ENCODE measurements at places on chromosomes 11 and 22. TPM values are rescaled to one million over a fixed set of nuclear protein-coding genes. Genes with fewer than 3 reads are reported as not detected.

The SLC22A6 gene
- not detected for total RNA-seq

The GLYATL2 gene
- total RNA-seq: not detected

GRCh38 chr22:32618441-32619140 is 144.0 kb downstream of the FBXO7 start:
- no peaks in the 10 kb centered on the region for H3K27me3 ChIP-seq
- peaks cover 2% of the 10 kb centered on the region for H3K36me3 ChIP-seq
- DNase-seq: no peak
- H3K4me1 ChIP-seq: peaks cover 51% of the 10 kb centered on the region
- peak overlapping the region; percentile 77 for H3K27ac ChIP-seq

- no peak overlapping the region for H3K4me3 ChIP-seq
- H3K36me3 ChIP-seq: peaks cover 3% of the 10 kb centered on the region
- no peak overlapping the region for H3K27ac ChIP-seq
- no peaks in the 10 kb centered on the region for H3K27me3 ChIP-seq
- H3K4me1 ChIP-seq: peaks cover 6% of the 10 kb centered on the region
Measured at GRCh38 chr22:20026204-20026908, 5.4 kb downstream of the TANGO2 start.

The UBQLNL gene
- 1.9 TPM for total RNA-seq

- no peak for DNase-seq
- no peaks in the 10 kb centered on the region for H3K36me3 ChIP-seq
- no peak overlapping the region for H3K4me3 ChIP-seq
- H3K27ac ChIP-seq: no peak overlapping the region
Measured at GRCh38 chr22:38081941-38082828, 1.8 kb downstream of the SLC16A8 start.

GRCh38 chr11:114959953-114960505 is 281.7 kb downstream of the NXPE2 start:
- no peaks in the 10 kb centered on the region for H3K4me1 ChIP-seq
- no peak for DNase-seq
- no peak overlapping the region for H3K27ac ChIP-seq
- peaks cover 41% of the 10 kb centered on the region for H3K27me3 ChIP-seq
- H3K36me3 ChIP-seq: no peaks in the 10 kb centered on the region

The IGLL5 gene
- total RNA-seq: not detected

The RIMBP3B gene
- total RNA-seq: 0.36 TPM

GRCh38 chr11:60169264-60169915 is 13.5 kb downstream of the MS4A6A start:
- no peaks in the 10 kb centered on the region for H3K36me3 ChIP-seq
- H3K4me3 ChIP-seq: no peak overlapping the region

The CBY1 gene
- total RNA-seq: 40.4 TPM

The OR51B4 gene
- 0.47 TPM for total RNA-seq

- H3K27me3 ChIP-seq: peaks cover 4% of the 10 kb centered on the region
- H3K4me3 ChIP-seq: no peak overlapping the region
Measured at GRCh38 chr22:44080936-44081861, 57.1 kb downstream of the PARVB start.

The GUCY1A2 gene
- total RNA-seq: 15.1 TPM

GRCh38 chr22:49076300-49077035 is 751.2 kb downstream of the BRD1 start:
- H3K27me3 ChIP-seq: peaks cover 34% of the 10 kb centered on the region
- no peak for DNase-seq
- H3K4me1 ChIP-seq: no peaks in the 10 kb centered on the region
- no peak overlapping the region for H3K4me3 ChIP-seq
- H3K27ac ChIP-seq: no peak overlapping the region

- H3K36me3 ChIP-seq: peaks cover 1% of the 10 kb centered on the region
- H3K4me3 ChIP-seq: no peak overlapping the region
- peaks cover 45% of the 10 kb centered on the region for H3K4me1 ChIP-seq
- DNase-seq: no peak
- H3K27ac ChIP-seq: peak overlapping the region; percentile 4
Measured at GRCh38 chr11:63866211-63866610, 27.3 kb downstream of the MARK2 start.

The FGF19 gene
- total RNA-seq: not detected

The RAB39A gene
- total RNA-seq: 0.41 TPM

The IGF2 gene
- 3,275 TPM for total RNA-seq

- peaks cover 2% of the 10 kb centered on the region for H3K36me3 ChIP-seq
- peaks cover 7% of the 10 kb centered on the region for H3K4me1 ChIP-seq
- DNase-seq: no peak
Measured at GRCh38 chr11:100515087-100515486, 172.0 kb upstream of the ARHGAP42 start.

The PAAF1 gene
- total RNA-seq: 35.8 TPM

- H3K4me3 ChIP-seq: no peak overlapping the region
- peaks cover 5% of the 10 kb centered on the region for H3K36me3 ChIP-seq
- H3K4me1 ChIP-seq: peaks cover 10% of the 10 kb centered on the region
Measured at GRCh38 chr22:17152340-17152739, 6.7 kb downstream of the HDHD5 start.

- H3K27ac ChIP-seq: no peak overlapping the region
- peaks cover 14% of the 10 kb centered on the region for H3K4me1 ChIP-seq
- H3K4me3 ChIP-seq: no peak overlapping the region
- H3K27me3 ChIP-seq: no peaks in the 10 kb centered on the region
- no peak for DNase-seq
Measured at GRCh38 chr11:43908683-43909082, 28.1 kb downstream of the ALKBH3 start.

The PARVG gene
- total RNA-seq: 0.53 TPM

DNA sequence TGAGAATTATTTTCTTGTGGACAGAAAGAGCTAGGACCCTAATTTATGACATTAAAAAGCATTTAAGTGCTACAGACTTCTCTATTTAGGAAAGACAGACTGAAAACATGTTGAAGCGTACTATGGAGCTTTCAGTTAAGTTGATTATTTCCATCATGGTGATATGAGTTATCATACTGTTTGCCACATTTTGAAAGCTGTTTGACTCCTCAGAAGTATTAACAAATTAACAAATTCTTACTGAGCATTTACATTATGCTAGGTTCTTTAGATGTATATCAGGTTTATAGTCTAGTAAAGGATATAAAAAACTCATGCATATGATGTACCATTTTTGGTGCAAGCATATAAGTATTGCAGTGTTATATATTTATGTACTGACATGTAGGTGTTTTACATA is 50.1 kb downstream of the ARHGEF12 start:
- no peak for DNase-seq
- H3K27me3 ChIP-seq: no peaks in the 10 kb centered on the region
- peaks cover 10% of the 10 kb centered on the region for H3K36me3 ChIP-seq
- H3K4me3 ChIP-seq: no peak overlapping the region
- peaks cover 37% of the 10 kb centered on the region for H3K4me1 ChIP-seq
- H3K27ac ChIP-seq: no peak overlapping the region

The SGSM1 gene
- total RNA-seq: 1.2 TPM

The LRRC74B gene
- not detected for total RNA-seq

- peak overlapping the region; percentile 95 for H3K27ac ChIP-seq
- H3K36me3 ChIP-seq: no peaks in the 10 kb centered on the region
- no peaks in the 10 kb centered on the region for H3K27me3 ChIP-seq
- peaks cover 38% of the 10 kb centered on the region for H3K4me1 ChIP-seq
Measured at GRCh38 chr11:118435290-118435892, 901 bp upstream of the KMT2A start.

DNA sequence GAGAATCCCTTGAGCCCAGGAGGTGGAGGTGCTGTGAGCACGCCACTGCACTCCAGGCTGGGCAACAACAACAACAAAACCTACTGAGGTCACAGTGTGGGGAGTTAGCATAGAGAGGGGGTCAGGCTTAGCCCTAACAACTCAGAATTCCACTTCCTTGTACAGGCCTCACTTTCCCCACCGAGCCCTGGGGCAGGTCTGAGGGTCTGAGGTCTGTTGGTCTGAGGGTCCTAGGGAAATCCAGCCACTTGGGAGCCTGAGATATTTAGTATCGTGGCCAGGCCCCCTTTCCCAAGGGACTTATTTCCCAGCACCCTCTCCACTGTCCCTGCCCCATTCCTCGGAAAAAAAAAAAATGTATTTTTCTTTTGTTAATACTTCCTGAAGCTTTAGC is 34.8 kb upstream of the HORMAD2 start:
- no peak overlapping the region for H3K4me3 ChIP-seq
- H3K27me3 ChIP-seq: no peaks in the 10 kb centered on the region
- H3K36me3 ChIP-seq: no peaks in the 10 kb centered on the region
- no peak overlapping the region for H3K27ac ChIP-seq
- no peak for DNase-seq

The NCR3LG1 gene
- 4.8 TPM for total RNA-seq

DNA sequence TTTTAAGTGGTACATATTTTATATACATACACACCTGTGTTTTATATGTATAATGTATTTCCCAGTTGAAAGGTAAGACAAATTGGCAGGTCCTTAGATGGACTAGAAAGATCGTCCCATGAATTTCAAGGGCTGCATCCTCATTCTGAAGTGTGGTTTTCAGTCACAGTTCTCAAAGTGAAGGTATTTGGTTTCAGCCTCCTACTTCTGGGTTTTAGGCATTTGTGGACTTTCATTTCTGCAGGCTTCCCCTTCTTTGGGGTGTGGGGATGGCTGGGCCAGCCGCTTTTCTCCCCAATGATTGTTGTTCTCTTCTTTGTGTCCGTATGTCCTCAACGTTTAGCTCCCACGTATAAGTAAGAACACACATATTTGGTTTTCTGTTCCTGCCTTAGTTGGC is 10.0 kb downstream of the DCPS start:
- H3K4me1 ChIP-seq: peaks cover 19% of the 10 kb centered on the region
- no peak overlapping the region for H3K4me3 ChIP-seq
- H3K36me3 ChIP-seq: peaks cover 27% of the 10 kb centered on the region
- H3K27ac ChIP-seq: no peak overlapping the region
- H3K27me3 ChIP-seq: no peaks in the 10 kb centered on the region

DNA sequence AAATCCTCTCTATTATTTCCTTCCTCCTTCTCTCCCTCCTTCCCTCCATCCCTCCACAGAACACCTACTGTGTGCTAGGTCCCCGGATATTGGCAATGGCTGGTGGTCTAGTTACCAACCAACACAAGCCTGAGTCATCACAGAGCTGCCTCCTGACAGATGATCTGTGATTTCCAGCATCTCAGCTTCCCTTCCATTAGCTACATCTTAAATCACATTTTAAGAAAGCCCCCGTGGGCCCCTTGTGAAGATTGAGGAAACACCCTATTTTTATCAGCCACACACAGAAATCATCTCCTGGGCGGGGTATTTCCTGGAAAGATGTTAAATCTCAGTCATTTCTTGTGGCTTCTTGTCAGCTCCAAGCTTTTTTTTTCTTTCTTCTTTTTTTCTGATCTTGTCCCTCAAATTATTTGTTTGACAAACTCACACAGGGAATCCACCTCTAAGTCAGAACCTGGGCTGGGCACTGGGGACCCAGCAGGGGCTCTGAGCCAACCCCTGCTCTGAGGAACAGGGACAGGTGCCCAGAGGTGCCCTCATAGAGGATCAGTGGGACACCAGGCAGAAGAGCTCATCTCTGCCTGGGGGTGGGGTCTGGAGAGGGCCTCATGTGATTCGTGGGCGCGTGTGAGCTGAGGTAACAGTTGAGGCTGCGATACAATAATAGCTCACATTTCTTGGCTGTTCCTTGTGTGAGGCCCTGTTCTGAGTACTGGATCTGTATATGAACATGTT is 42.4 kb downstream of the CACNA1I start:
- no peak overlapping the region for H3K27ac ChIP-seq
- DNase-seq: no peak
- H3K36me3 ChIP-seq: no peaks in the 10 kb centered on the region
- H3K4me1 ChIP-seq: peaks cover 9% of the 10 kb centered on the region
- H3K4me3 ChIP-seq: no peak overlapping the region

- peaks cover 17% of the 10 kb centered on the region for H3K36me3 ChIP-seq
- no peak for DNase-seq
- no peaks in the 10 kb centered on the region for H3K27me3 ChIP-seq
- H3K4me1 ChIP-seq: peaks cover 32% of the 10 kb centered on the region
Measured at GRCh38 chr11:129427816-129428406, 52.3 kb downstream of the BARX2 start.

DNA sequence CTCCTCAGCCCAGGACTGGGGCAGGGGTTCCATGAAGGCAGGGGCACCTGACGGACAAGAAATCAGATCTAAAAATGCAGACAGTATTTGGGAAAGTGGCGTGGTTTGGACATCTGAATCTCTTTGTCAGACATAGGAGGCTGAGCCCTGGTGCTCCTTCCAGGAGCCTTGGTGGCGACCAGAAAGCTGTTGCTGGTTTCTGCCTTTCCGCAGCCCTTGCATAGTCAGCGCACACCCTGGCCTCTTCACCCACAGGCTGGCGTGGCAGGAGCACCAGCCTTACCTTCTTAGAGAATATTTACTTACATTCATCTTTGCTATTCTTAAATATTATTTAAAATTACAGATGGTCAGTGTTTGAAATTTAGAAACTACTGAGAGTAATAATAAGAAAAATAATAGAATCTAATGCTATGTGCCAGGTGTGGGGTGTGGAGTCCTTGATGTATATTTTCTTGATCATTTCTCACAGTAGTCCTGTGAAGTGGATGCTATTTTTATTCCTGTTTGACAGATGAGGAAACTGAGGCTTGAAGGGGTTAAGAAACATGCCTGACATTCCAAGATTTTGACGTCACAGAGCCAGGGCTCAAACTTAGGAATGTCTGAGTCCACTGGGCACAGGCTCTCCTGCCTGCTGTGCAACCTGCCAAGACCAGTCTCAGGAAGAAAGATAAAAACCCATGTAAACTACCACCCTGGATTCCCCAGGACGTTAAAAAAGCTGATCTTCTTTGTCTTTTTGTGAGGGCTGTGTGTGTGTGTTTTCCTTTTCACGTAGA is 51.6 kb downstream of the TBC1D22A start:
- peaks cover 19% of the 10 kb centered on the region for H3K4me1 ChIP-seq
- H3K4me3 ChIP-seq: no peak overlapping the region
- H3K27me3 ChIP-seq: no peaks in the 10 kb centered on the region

GRCh38 chr11:60899977-60900376 is 6.4 kb downstream of the PRPF19 start:
- no peaks in the 10 kb centered on the region for H3K27me3 ChIP-seq
- no peak overlapping the region for H3K4me3 ChIP-seq
- H3K27ac ChIP-seq: peak overlapping the region; percentile 9
- peaks cover 25% of the 10 kb centered on the region for H3K36me3 ChIP-seq
- peaks cover 9% of the 10 kb centered on the region for H3K4me1 ChIP-seq

- H3K4me3 ChIP-seq: no peak overlapping the region
- H3K27ac ChIP-seq: peak overlapping the region; percentile 81
- H3K36me3 ChIP-seq: no peaks in the 10 kb centered on the region
- no peaks in the 10 kb centered on the region for H3K27me3 ChIP-seq
Measured at GRCh38 chr11:44760917-44761550, 34.3 kb downstream of the TSPAN18 start.

- H3K27me3 ChIP-seq: no peaks in the 10 kb centered on the region
- DNase-seq: no peak
Measured at GRCh38 chr11:91365986-91366585, 858.5 kb upstream of the FAT3 start.

Data from mesothelial cell of epicardium (in vitro differentiated cells).